Activated T-helper 9 cell treated with anti-CD3 and anti-CD28 coated beads, Interleukin-2, amount 50 U/mL, for 16 hours (primary cell): ENCODE measurements at places on chromosomes 5 and 9.
A peak's percentile ranks its signal among the peaks of the same experiment; 100 is the strongest.

- no peak for DNase-seq
Observed at GRCh38 chr5:12920527-12920926, 1016.3 kb upstream of the CTNND2 start.

- no peak for DNase-seq
Observed at GRCh38 chr5:14432931-14433589, 148.5 kb upstream of the OTULINL start.

GRCh38 chr9:3708751-3709150 lies 182.9 kb upstream of the RFX3 start:
- no peak for DNase-seq

DNA sequence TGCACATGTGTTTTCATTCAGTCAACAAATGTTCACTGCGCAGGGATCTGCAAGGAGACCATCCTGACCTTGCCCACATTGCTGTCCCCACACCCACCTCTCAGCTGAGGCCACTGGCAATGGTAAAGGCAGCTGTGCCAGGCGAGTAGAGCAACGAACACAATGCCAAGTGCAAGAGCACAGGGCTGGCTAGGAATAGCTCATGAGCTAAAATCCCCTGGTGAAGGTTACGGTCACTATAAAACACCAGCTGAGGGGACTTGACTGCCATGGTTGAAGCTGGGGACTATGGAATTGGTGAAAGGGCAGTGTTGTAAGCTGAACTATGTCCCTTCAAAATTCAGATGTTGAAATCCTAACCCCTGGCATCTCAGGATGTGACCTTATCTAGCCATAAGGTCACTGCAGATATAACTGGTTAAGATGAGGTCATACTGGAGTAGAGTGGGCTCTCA lies 96.1 kb downstream of the OTULIN start:
- DNase-seq = no peak

DNA sequence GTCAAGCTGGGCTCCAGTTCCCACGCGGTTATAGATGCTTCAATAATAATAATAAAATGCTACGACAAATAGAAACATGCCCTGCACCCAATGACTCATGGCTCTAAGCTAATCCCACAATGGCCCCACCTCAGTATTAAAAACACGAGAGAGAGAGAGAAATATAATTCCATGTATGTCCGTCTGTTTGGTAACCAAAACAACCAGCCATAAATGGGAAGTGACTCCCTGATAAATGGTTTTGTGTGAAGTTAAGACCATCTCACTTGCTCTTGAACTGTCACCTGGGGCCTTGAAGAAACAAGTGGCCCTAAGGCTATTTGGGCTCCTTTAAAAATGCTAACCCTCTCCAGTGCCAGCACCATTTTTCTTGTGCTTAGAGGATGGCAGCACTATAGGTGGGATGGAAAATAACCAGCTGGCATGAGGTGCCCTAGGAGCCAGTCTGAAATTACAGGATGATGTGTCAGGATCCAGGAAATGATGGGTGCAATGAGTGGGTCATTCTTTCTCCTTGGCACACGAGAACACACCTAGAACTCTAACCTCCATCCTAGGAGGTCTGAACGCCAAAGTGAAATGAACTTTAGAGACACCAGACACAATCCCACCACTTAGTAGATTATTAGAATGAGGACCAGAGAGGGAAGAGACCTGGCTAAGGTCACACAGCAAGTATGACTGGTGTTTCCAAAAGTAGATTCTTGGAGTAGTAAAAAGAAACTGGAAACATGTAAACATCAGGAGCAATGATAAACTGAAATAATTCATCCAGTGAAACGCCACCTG lies 35.7 kb upstream of the ADRB2 start:
- DNase-seq = no peak

DNA sequence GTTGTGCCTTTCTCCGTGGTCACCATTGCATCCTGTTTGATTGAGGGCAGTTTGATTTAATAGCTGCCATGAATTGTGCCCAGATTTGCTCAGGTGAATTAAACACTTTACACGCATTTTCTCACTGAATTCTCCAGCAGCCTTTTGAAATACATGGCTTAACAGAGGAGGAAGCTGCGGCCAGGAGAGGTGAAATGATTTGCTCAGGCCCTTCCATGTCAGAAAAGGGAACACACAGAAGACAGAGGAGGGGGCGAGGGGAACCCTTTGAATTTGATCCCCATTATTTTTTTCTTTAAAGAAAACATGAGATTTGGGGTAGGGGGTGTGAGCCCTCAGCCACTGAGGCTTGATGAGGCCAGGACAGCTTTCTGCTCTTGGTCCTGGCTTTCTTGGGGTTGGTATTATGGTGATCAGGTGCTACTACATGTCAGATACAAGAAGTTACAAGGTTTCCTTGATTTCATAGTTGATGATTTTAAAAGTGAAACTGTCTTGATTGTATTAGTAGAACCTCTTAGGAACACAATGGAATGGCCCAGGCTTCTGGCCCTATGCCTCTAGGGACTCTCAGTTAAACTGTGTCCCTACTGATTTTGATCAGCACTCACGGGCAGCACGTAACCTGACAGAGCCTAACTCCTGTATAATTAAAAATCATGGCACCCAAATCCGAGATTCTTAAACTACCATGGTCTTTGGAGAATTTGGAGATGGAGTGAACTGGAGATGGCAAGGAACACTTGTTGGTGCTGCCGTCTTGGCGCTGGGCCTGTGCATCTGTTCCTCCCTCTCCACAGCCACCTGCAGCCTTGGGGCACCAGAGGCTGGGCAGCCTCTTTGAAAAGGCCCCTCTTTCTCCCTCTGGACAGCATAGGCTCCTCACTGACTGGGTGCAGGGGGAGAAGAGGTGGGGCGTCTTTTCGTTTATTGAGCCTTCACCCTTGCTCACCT lies 107.9 kb downstream of the TRIO start:
- DNase-seq = no peak

GRCh38 chr5:172223901-172224873 lies 30.2 kb downstream of the EFCAB9 start:
- peak; percentile 12 for DNase-seq

GRCh38 chr5:160460377-160461049 lies 38.9 kb downstream of the PTTG1 start:
- no peak for DNase-seq

DNA sequence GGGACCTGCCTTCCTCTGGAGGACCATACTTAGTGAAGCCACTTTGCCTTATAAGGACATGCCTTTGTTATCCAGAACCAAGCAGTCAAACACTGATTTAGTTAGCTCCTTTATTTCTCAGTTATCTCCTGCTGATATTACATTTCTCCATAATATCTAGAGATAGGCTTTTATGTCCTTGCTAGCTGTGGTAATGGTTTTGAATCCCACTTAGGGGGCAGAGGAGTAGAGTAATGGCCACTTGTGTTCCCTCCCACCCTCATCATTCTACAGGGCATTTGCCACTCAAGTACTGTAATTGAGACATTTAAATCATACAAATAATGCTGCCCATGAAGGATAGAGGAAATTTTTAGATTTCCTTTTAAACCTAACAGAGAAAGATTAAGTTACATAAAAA lies 80.9 kb downstream of the DOCK8 start:
- no peak for DNase-seq

DNA sequence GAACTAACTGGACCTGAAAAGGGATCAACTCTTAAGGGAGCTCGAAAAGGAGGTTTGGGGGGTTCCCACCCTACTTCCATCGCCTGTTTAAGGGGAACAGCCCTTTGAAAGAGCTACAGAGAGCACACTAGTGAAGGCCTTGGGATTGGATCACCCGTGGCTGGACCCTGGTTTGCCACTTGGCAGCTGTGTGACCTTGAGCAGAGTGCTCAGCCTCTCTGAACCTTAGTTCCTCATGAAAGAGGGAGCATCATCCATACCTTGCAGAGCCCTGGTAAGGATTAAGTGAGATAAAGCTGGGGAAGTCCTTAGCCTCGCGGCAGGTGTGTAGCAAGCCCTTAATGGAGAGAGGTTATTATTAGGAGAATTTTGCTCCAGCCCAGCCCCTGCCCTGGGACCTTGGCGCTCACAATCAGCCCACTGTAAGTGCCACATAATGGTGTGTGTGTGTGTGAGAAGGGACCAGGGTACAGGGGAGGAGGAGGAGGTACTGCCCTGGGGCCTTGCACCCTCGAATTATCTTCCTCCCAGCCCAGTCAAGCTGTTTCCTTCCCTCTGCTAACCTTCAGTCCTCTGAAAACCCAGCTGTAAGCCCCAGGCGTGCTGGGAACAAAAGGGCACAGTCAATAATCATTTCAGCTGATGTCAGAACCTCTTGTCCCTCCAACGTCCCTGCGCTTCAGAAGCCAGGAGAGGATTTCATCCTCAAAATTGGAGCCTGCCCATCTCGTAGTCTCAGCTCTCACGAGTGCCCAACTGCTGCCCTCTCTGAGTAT lies 42.9 kb downstream of the FOXI1 start:
- DNase-seq = no peak

DNA sequence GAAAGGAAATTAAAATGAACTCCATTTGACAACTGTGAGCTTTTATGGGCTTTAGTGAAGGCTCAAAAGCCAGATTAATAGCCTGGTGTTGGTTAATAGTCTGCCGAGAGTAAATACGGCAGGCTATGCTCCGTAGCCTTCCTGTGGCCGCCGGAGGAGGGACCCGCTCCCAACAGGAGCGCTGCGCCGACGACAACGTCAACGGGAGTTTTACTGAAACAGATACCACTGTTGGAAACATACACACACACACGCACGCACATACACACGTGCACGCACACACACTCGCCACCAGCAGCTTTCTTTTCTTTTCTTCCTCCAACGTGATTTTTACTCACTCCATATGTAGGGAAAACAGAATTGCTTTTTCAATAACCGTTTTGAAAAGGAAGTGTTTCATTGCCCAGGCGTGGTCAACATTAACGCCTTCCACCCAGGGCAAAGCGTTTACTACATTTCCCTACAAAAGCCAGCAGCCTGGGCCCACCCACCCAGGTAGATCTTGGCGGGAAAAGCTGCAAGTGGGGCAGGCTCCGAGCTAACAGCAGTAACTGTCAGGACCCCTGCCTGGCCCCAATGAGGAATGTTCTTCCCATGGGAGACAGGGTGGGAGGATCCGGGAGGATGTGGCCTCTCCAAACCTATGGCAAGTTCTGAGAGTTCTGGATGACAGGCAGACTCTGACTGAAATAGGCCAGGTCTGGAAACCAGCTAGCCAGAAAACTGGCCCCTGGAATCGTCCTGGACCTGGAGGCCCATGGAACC lies 72.3 kb downstream of the PAX5 start:
- DNase-seq = no peak

DNA sequence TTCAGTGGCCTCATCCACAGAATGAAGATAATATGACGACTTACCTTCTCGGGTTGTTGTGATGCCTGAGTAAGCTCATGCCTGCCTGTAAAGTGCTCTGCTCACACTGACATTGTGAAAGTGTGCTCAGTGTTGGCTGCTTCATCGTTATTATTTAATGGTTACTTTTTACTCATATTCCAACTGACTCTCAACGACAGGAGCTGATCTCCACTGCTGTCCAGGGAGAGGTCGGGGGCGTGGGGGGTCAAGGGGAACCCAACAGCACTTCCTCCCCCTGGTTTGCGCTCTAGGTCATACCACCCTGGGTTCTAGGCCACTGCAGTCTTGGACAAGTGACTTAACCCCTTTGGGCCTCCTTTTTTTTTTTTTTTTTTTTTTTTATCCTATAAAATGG lies 52.9 kb upstream of the ANGPTL2 start:
- no peak for DNase-seq

DNA sequence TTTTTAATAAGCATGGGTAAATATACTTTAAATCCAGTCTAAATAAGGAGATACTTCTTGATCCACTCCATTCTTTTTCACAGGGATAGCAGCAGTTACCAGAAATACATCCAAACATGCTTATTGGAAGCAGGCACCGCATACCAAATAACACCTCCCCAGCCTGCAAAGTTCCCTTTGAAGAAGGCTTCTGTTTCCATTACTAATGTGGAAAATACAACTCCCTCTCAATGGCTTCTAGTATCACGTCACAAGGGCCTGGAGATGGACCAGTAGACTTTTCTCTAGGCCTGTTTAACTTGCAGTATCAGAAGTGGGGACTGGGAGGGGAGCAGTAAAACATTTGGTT lies 20.8 kb downstream of the TMEM245 start:
- no peak for DNase-seq

GRCh38 chr9:129383561-129384490 lies 205.8 kb upstream of the IER5L start:
- peak; percentile 42 for DNase-seq

GRCh38 chr5:40578501-40579451 lies 100.9 kb upstream of the PTGER4 start:
- peak; percentile 24 for DNase-seq

- no peak for DNase-seq
Observed at GRCh38 chr5:16768184-16768583, 151.4 kb upstream of the RETREG1 start.

DNA sequence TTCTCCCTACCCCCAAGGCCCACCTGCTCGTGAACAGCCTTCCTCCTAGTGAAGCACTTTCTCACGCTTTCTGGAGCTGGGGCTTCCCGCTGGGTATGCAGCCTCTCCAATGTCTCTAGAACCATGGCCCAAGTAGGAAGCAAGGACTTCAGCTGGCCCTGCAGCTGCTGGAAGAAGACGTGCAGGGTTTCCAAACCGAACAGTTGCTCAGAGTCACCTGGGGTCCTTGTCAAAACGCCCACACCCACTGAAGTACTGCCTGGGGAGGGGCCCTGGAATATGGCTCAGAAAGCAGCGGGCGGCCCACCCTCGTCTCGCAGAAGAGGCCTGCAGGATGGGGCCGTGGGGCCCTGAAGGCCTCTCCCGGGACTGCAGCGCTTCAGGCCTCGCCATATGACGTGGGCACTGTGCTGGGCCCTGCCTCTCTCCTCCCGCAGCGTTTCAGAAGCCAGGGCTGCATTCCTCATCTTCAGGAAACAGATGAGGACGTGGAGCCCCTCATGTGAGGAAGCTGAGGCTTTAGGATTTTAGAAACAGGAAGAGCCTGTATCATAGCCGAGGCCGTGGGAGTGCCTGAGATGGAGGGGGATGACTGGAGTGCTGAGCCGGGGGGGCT lies 116.0 kb upstream of the LMX1B start:
- DNase-seq = no peak

DNA sequence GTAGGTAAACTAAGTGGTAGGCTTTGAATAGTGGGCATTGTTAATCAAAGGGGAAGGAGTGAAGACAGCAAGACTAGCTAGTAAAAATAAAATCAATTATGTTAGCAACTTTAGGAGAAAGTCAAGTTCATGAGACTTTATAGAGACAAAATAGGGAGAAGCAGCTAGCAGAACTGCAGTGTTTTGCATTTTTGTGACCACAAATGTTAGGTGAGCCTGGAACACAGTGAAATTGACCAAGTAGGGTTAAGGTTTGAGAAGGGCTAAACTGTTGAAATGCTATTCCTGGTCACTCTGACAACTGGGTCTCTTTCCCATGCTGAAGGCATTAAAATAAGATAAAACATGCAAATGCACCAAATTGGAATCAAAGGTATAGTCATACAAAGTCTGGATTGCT lies 13.0 kb downstream of the SEC61B start:
- no peak for DNase-seq

- no peak for DNase-seq
Observed at GRCh38 chr5:136349029-136349428, 16.3 kb downstream of the TRPC7 start.

DNA sequence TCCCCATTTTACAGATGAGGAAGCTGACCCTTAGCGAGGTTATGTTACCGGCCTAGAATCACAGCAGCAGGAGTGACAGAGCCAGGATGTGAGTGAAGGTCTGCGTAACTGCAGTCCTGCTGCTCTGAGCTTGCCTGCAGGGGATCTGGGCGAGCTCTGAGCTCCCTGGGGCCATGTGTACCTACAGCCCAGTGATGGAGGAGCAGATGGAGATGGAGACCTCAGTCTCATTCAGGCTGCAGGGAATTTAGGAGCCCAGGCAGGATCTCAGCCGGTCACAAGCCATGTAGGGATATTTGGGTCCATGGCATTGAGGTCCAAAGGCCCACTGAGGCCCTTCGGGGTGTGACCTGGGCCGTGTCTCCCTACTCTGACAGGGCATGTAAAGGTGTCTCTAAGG lies 170.6 kb downstream of the CACNA1B start:
- no peak for DNase-seq
